ENCODE measurements at places on chromosomes 16 and 17.

DNA sequence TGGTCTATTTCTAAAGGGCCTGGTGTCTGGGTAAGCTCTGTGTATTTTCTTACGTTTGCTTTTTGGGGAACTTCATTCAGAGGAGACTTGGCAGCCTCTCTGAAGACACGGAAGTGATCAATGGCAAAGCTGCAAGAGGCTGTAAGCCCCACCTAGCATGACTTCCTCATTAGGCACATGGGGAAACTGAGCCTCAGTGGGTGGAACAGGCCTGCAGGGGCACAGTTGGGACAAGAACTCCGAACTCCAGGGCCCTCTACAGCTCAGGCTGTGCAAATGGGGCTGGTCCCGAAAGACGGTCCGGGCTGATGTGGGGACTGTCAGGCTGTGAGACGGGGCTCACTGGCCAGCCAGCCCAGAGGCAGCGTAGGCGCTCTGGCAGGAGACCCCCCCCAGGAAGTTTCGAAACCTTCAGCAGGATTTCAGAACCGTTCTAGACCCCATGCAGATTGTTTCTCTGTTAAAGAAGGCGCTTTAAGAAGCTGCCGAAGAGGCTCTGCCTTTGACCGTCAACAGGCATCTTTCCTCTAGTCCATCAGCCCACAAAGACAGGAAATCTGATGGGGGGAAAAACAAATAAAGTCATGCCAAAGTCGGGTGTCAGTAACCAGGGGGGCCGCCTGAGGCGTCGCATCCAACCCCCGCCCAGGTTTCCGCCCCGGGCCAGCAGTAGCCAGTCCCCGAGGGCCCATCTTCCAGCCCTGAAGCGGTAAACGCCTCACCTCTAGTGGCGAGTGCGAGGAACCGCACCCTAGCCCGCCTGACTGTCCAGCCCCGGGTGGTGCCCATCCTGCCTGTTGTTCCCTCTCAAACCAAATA lies 79.8 kb upstream of the TBC1D3K start:
- no peak for DNase-seq

DNA sequence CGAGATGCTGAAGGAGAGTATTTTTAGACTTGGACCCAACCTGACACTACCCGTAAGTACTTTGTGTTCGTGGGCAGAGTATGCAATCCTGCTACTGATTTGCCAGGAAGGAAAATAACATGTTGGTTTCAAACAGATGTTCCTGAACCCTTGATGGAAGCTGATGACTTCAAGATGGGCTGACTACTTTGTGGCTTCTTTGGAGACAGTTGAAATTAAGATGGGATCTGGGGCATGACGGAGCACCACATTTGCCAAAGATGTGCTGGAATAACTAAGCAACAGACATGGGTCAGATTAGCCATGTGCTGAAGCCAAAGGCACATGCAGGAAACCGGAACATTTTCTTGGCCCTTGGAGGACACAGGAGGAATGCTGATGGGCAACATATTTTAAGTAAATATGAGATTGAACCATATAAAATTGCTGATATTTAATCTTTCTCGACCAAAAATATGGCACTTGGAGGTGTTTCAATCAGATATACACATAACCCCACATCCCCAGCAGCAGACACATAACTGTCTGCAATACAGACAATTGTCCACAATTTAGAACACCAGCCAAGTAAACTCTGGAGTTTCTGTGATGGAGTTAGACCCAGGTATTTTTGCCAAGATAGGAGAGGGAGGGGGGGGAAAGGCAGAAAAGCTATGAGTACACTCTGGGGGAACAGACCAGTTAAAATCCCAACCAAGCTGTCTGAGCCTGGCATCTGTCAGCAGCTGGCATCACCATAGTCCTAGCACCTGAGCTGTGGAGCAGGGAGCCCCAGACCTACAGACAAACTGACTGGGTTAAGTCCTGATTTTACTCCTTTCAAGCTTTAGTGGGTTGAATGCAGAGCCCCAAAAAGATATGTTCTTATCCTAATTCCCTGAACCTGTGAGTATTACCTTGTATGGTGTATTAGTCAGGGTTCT lies 329.4 kb upstream of the CDH5 start:
- no peak for DNase-seq

DNA sequence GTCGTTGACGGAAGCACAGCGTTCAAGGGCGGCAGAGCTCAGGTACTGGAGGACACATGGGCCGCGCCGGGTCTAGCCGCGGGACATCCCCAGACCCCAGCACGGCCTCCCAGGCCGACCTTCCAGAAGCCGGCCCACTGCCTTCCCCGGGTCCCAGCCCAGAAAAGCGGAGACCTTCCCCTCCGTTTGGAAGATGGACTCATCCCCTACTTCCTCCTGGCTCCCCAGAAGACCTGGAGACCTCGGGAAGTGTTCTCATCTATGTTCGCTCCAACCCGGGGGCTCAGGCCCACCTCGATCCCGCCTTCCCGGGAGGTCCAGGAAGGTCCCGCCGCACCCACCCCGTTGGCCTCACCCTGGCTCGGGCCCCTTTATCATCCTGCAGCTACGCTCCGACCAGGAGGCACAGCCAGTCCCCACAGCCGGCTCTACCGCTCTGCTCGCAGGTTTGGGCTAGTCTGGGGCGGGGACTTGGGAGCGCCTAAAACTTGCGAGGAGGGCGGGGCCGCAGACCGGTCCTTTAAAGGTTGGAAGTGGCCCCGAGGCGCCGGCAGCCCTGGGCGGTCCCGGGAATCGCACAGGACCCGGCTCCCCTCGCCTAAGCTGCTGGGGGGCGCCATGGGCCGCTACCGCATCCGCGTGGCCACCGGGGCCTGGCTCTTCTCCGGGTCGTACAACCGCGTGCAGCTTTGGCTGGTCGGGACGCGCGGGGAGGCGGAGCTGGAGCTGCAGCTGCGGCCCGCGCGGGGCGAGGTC lies at the start of gene ALOX12:
TSS of gene ALOX12 (plus strand) at position 550 of the 756 bp plus-strand sequence. CDS start at position 619, 69 bp downstream.
- no peak for DNase-seq

GRCh38 chr16:11980136-11980844 lies 3.8 kb downstream of the SNX29 start:
- no peak for DNase-seq

- no peak for DNase-seq
These were observed 116.5 kb downstream of the CLEC16A start for GRCh38 chr16:11060842-11061241.

GRCh38 chr17:48997103-48997826 lies at the start of gene IGF2BP1:
TSS of gene IGF2BP1 (plus strand) at chr17:48997385. CDS start at chr17:48997746, 361 bp downstream.
- no peak for DNase-seq

DNA sequence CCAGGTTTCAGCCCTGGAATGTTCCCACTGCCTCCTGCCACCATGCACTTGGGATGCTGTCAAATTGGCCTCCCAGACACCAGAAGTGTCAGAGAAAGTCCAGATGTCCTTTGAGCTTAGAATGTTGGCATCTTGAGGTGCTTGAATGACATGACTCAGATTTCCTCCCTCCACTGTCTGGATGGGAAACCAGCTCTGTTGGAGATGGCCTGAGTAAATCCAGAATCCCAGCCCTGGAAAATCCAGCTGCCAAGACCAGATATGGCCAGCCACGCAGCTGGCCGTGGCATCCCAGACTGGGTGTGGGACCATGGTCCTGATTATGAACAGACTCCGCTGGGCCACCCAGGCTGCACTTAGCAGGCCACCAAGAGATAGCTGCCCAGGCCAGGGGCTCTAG lies 57.0 kb upstream of the CLEC3A start:
- DNase-seq: no peak

- no peak for DNase-seq
These were observed 9.0 kb downstream of the GPR179 start for GRCh38 chr17:38334480-38335364.

GRCh38 chr17:66730461-66730923 lies 104.4 kb upstream of the CACNG5 start:
- DNase-seq: no peak

DNA sequence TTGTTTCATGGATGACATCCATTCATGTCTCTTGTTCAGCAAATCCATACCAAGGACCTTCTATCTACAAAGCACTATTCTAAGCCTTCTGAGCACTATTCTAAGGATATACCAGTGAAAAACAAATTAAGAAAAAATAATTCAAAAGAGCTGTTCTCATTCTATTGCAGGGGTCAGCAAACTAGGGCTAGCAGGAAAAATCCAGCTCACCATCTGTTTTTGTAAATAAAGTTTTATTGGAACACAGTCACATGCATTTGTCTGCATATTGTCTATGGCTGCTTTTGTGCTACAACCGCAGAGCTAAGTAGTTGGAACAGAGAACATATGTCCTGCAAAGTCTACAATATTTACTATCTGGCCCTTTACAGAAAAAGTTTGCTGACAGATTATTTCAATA lies 222.7 kb upstream of the DYNLRB2 start:
- no peak for DNase-seq

DNA sequence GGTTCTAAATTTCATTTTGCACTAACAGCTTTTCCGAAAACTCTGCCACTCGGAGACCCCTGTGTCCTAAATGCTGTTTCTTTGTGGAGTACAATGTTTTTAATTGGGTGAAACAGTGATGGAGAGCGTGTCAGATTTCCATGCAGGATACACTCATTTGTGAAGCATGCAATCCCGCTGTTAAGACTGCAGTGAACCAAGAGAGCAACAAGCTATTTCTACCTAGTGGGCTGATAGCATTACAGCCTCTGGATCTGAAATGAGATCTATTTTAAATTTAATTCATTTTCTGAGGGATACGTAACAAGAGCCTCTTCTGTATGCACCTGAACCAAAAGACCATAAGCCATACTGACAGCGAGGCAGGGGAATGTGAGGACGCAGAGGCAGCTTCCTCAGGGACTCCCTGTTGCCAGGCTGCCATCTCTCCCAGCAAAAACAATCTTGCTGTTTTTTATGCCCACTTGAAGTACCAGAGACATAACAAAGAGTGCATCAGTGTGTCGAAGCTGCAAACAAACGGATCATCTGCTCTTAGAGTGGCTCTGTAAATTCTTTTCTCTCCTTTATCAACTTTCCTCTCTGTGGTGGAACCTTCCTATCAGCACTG lies 199.9 kb upstream of the COX10 start:
- no peak for DNase-seq

DNA sequence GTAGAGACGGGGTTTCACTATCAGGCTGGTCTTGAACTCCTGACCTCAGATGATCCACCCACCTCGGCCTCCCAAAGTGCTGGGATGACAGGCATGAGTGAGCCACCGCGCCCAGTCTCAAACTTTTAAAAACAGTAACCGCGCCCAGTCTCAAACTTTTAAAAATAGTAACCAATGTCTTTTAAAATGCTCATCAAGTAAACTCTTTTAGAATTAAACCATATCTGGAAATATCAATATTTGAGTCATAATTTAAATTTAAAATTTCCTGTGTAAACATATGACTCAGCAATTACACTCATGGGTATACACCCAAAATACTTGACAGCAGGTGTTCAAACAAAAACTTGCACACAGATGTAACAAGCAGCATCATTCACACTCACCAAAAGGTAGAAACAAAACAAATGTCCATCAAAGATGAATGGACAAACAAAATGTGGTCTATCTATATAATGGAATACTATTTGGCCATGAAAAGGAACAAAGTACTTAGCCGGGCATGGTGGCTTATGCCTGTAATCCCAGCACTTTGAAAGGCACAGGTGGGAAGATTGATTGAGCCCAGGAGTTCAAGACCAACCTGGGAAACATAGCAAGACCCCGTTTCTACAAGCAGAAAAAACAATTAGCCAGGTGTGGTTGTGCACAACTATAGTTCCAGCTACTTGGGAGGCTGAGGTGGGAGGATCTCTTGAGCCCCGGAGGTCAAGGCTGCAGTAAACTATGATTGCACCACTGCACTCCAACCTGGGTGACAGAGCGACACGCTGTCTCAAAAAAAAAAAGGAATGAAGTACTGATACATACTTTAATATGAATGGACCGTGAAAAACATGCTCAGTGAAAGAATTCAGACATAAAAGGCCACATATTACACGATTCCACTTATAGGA lies 20.2 kb downstream of the ENPP7 start:
- no peak for DNase-seq

- DNase-seq: no peak
These were observed 83.9 kb upstream of the IRX5 start for GRCh38 chr16:54846766-54847165.

- no peak for DNase-seq
These were observed 3.7 kb upstream of the DNAI2 start for GRCh38 chr17:74270333-74270732.

- DNase-seq: no peak
These were observed 11.2 kb downstream of the PDZD9 start for GRCh38 chr16:21989751-21990150.

GRCh38 chr17:82029990-82030469 lies 1.4 kb upstream of the RAC3 start:
- no peak for DNase-seq

GRCh38 chr16:51049678-51050376 lies 101.2 kb downstream of the SALL1 start:
- no peak for DNase-seq

GRCh38 chr17:38746004-38746848 lies 1.9 kb downstream of the PCGF2 start:
- DNase-seq: no peak

DNA sequence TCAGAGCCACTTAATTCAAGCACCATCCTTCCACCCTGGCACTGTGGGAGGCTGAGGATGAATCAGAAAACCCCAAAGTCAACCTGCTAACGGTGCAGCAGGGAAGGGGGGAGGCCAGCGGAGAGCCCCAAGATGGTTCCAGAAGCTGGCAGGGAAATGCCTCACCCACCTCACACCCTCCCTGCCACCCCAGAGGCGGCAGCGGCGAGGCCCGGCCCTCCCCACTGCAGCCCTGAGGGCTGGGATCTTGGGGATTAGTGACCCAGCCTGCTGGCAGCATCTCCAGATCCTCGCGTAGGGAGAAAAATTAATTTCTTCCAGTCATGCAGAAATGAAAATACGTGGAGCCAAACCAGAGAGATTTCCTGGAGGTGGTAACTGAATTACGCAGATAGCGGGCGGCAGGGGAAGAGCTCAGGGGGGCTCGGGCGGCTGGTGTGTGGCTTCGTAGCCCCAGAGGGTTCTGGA lies 38.2 kb downstream of the CBFA2T3 start:
- no peak for DNase-seq

- DNase-seq: no peak
These were observed 610.7 kb downstream of the KCNJ2 start for GRCh38 chr17:70780031-70780430.

DNA sequence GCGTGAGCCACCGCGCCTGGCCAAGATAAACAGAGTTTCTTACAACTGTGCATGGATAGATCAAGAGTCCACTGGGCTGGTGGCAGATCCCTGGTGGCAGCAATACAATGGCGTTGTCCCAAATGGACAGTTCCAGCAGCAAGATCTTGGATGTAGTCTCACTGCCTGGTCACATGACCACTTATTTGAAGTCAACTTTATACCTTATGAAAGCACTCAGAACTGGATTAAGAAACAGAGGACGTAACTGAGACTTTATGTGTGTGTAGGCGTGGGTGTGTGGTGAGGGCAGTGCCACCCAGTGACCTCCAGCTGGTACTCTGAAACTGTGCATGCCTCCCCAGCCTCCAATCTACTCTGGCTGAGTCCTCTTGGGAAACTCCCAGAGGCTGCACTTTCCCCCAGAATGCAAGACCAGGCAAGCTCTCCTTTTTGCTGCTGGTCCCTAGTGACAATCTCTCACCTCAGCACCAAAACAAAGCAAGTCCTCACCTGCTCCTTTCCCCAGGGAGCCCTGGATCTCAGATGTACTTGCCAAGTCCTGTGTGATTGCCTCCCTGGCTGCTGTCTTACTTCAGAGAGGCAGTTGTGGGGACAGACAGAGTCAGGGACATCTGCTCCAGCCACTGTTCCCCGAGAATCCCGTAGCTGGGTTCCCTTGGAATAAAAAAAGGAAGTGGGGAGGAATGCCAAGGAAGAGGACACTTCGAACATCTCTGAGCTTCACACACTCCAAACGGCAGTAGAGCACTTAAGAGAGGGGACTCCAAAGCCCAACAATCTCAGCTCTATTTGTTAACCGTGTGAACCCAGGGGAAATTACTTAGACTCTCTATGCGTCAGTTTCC lies 11.7 kb upstream of the ST6GALNAC2 start:
- no peak for DNase-seq

- no peak for DNase-seq
These were observed 220.5 kb downstream of the PARN start for GRCh38 chr16:14409563-14409962.
